ENCODE measurements at places on chromosomes 12 and 14. TPM values are rescaled to one million over a fixed set of nuclear protein-coding genes. Genes with fewer than 3 reads are reported as not detected.

POTEM gene
- not detected for total RNA-seq

DNA sequence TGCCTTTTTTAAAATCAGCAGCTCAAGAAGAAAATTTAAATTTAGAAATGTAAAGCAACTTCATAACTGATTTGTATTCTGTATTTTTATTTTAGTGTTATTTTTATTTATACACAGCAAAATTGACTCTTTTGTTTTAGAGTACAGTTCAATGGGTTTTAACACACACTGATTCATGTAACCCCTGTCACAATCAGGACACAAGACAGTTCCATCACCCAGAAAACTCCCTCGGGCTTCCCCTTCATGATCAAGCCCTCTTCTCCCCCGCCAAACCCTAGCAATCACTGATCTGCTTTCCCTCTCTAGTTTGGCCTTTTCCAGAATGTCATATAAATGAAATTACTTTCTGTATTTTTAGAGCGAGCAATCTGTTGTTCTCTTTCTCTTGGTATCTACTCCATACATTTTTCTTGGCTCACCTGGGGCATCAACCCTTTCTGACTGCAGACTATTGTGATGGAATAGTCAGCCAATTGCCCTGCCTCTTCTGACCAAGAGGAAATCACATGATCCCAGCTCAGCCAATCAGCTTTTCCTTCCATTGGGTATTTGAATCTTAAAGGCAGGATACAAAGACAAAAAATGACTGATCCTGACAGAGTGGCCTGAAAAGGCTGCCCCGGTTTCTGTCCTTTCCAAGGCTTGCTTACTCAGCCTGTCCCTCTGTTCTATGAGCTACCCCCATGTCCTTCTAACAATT, 5.3 kb downstream of the SLC5A8 start:
- H3K27ac ChIP-seq = no peak overlapping the region
- no peaks in the 10 kb centered on the region for H3K36me3 ChIP-seq
- no peak for DNase-seq
- no peak overlapping the region for H3K4me3 ChIP-seq
- no peaks in the 10 kb centered on the region for H3K4me1 ChIP-seq

DNA sequence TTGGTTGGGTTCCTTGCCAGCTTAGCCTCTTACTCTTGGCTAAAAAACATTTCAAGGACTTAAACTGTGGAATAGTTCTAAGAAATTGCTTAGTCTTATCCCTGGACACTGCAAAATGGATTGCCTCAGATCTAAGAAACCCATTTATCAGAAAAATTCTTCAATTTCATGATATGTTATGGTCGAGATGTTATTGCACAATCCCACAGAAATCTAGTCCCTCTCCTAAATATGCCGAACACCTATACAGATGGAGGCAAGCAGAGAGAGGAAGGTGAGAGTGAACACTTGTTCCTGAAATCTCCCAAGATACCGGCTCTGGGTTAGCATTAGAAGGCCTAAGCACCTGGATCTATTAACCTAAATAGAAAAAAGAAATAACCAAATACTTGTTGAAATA, 267.2 kb downstream of the PAWR start:
- H3K4me1 ChIP-seq = no peaks in the 10 kb centered on the region
- H3K27me3 ChIP-seq = no peaks in the 10 kb centered on the region
- H3K27ac ChIP-seq = no peak overlapping the region
- no peaks in the 10 kb centered on the region for H3K36me3 ChIP-seq
- H3K4me3 ChIP-seq = no peak overlapping the region

HSPA2 gene
- 1.5 TPM for total RNA-seq

DNA sequence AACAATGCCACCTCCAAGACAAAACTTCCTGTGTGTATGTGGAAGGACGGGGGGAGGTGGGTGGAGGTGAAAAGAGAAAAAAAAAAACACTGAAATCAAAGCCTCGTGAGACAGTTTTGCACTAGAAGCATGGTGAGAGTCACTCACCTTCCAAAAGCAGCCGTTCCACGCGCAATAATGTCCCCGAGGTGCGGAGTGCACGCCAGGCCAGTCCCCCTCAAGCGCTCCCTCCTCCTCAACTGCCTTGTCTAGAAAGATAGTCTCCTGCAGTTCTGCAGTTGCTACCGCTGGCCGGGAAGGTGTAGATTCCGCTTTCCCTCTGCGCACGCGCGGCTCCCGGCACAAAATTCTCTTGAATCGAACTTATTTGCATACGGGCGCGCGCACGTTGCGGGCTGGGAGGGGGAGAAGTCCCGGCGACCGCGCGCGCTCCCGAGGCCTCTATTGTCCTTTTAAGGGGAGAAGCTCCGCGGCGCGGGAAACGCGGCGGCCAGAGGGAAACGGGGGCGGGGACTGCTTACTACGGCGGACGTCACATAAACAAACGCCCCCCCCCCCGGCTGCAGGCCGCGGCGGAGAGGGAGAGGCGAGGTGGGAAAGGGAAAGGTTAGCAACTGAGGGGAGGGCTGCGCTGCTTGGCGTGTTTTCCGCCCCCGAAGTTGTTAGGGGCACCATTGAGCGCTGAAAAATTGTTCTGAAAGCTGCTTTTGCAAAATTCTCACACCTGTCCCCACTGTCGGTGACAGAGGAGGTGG, at the start of gene SINHCAF:
TSS of gene SINHCAF (minus strand) at position 274 of the 755 bp plus-strand sequence. CDS start 27,946 bp downstream, outside the sequence.
- H3K27ac ChIP-seq = peak within 1 kb of the TSS; percentile 95
- H3K36me3 ChIP-seq = no peaks in the 10 kb centered on the region
- peak within 1 kb of the TSS; percentile 99 for H3K4me3 ChIP-seq
- no peaks in the 10 kb centered on the region for H3K27me3 ChIP-seq
- H3K4me1 ChIP-seq = peaks cover 27% of the 10 kb centered on the region

DNA sequence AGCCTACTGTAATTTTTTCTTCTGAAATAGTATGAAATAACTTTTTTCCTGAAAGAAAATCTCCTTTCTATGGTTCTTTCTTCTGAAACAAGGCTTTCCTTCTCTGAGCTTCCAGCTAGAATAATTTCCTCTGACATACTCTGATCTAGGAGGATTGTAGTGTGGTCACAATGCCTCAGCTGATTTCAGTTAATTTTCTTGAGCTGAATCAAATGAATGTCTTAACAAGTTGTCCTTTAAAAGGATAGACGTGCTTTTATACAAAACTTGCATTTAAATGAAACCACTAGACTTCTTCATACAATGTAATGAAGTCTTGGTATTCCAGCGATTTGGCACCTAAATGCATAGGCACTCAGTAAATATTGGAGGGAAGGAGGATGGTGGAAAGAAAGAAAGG, 94.4 kb downstream of the BICD1 start:
- no peaks in the 10 kb centered on the region for H3K36me3 ChIP-seq
- H3K27me3 ChIP-seq = no peaks in the 10 kb centered on the region
- DNase-seq = no peak
- H3K4me1 ChIP-seq = no peaks in the 10 kb centered on the region
- H3K4me3 ChIP-seq = no peak overlapping the region

DNA sequence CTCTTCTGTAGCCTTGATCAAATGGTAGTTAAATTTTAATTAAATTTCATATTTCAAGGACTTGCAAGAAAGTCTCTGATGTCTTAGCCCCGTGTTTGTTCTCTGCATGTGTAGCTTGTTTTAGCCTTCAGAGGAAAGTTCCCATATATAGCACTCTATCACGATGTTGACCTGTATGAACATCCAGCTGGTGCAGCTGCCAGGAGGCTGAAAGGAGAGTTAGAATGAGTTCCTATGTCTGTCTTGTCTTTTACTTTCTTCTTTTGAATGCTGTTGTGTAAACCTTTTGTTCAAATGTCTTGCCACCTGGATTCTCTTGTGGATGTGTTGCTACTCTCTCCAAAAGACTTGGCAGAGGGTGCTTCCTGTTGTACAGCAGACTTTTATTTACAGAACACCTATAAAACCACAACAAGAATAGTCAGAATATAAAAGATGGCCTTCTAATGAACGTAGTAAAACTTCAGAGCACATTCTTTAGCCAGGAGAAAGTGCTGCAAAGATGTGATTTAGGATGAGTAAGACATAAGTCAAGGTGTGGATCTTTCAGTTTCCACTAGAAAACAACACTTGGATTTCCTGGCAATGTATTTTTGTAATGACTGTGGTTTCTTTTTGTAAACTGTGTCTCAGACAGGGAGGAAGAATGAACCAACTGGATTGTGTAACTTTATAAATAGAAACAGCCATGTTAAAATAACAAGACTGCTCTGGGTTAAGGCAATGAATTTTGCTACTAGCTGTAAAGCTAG, 17.2 kb downstream of the NAV3 start:
- H3K4me1 ChIP-seq = no peaks in the 10 kb centered on the region
- no peak overlapping the region for H3K4me3 ChIP-seq
- no peak for DNase-seq

- no peak for DNase-seq
- no peaks in the 10 kb centered on the region for H3K4me1 ChIP-seq
- no peaks in the 10 kb centered on the region for H3K27me3 ChIP-seq
- H3K36me3 ChIP-seq = no peaks in the 10 kb centered on the region
- H3K4me3 ChIP-seq = no peak overlapping the region
Measured at GRCh38 chr12:66048835-66049537, 81.6 kb downstream of the LLPH start.

DNA sequence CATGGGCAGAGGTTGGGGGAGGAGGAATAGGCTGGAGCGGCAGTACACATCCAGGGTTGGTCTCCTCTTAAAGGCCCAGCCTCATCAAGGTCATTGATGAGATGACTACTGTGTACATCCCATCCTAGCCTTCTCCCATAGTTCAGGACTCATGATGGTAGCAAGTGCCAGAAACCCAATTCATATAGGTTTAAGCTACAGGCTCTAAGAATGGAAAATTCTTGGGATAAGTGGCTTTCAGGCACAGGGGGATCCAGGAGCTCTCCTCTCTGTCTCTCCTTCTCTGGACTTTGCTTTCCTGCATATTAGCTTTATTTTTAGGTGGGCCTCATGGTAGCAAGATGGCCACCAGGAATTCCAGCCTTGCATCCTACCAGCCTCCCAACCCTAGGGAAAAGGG, 6.3 kb downstream of the SDSL start:
- no peaks in the 10 kb centered on the region for H3K36me3 ChIP-seq
- H3K4me3 ChIP-seq = no peak overlapping the region
- H3K27me3 ChIP-seq = peaks cover 8% of the 10 kb centered on the region
- DNase-seq = no peak

LYZ gene
- 71.4 TPM for total RNA-seq

GMPR2 gene
- 22.2 TPM for total RNA-seq

- H3K27ac ChIP-seq = no peak overlapping the region
- DNase-seq = no peak
- no peaks in the 10 kb centered on the region for H3K4me1 ChIP-seq
- no peaks in the 10 kb centered on the region for H3K36me3 ChIP-seq
- no peaks in the 10 kb centered on the region for H3K27me3 ChIP-seq
Measured at GRCh38 chr12:74424778-74425177, 112.9 kb upstream of the ATXN7L3B start.

DNA sequence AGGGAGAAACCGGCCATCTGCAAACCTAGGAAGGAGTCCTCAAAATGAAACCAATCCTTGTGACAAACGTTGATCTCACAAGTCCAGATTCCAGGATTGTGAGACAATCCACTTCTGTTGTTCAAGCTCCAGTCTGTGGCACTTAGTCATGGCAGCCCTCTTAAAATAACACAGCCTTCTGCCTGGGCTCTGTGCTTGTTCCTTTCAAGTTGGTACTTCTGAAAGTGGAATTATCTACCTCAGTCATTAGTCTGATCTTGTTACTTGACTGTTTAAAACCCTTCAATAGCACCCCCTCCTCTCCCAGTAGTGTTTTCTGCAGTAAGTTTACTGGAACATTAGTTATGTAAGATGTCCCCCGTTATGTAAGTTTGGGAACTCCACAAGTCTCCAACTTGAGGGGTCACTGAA, 111.0 kb upstream of the HIF1A start:
- no peaks in the 10 kb centered on the region for H3K36me3 ChIP-seq
- H3K4me3 ChIP-seq = no peak overlapping the region
- H3K4me1 ChIP-seq = no peaks in the 10 kb centered on the region
- DNase-seq = no peak
- no peaks in the 10 kb centered on the region for H3K27me3 ChIP-seq

DNA sequence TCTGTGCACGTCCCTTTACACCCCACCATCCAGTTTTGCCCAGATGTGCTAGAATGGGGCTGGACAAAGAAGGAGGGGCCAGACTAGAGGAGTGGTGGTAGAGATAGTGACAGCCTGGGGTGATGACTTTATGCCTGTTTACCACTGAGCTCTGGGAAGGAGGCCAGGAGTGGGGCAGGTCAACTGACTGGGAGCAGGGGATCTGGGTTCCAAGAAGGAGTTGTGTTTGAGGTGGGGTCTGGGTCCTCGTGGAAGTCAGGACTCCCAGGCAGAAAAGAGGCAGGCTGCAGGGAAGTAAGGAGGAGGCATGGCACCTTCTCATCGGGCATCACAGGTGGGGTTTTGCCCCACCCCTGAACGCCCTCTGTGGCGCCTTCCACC, 315 bp downstream of the LTB4R2 start:
- peak overlapping the region; percentile 59 for H3K27ac ChIP-seq
- peaks cover 32% of the 10 kb centered on the region for H3K36me3 ChIP-seq
- DNase-seq = no peak
- peaks cover 73% of the 10 kb centered on the region for H3K4me1 ChIP-seq

INHBC gene
- 0.20 TPM for total RNA-seq

GRCh38 chr14:85325134-85326017, 204.6 kb upstream of the FLRT2 start:
- no peak for DNase-seq
- no peaks in the 10 kb centered on the region for H3K27me3 ChIP-seq
- no peaks in the 10 kb centered on the region for H3K36me3 ChIP-seq
- H3K4me1 ChIP-seq = no peaks in the 10 kb centered on the region

RHEBL1 gene
- 6.0 TPM for total RNA-seq

- H3K27ac ChIP-seq = no peak overlapping the region
- no peak overlapping the region for H3K4me3 ChIP-seq
Measured at GRCh38 chr14:68987653-68988036, 8.5 kb upstream of the ACTN1 start.

DNA sequence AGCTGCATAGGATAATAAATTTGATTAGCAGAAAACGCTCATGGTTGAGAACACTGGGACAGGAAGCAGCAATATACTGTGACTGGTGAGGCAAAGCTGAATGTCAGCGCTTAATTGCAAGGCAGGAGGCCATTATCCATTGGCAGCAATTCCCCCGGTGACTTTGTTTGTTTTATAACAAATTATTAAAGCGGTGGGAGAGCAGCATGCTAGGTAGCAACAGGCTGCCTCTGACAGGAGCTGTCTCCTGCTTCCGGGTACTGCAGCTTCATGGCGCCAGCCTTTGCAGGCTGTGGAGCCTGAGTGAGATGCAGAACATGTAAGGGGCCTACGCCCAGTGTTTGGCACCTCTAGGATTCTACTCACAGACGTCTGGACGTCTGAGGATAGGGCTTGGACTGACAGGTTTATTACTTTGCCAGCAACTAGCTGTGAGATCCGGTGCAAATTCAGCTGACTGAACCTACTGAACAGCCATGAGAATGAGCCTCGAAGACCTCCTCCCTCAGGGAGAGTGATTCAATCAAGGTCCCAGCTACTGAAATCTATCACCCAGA, 82.1 kb upstream of the SSTR1 start:
- H3K4me1 ChIP-seq = peaks cover 23% of the 10 kb centered on the region
- no peaks in the 10 kb centered on the region for H3K27me3 ChIP-seq
- H3K36me3 ChIP-seq = no peaks in the 10 kb centered on the region
- DNase-seq = no peak

- H3K4me3 ChIP-seq = no peak overlapping the region
- H3K4me1 ChIP-seq = peaks cover 20% of the 10 kb centered on the region
- H3K27me3 ChIP-seq = peaks cover 5% of the 10 kb centered on the region
Measured at GRCh38 chr12:52239767-52240166, 6.7 kb downstream of the KRT7 start.

- no peak overlapping the region for H3K4me3 ChIP-seq
- H3K36me3 ChIP-seq = no peaks in the 10 kb centered on the region
- no peak for DNase-seq
Measured at GRCh38 chr12:46499901-46500300, 127.3 kb upstream of the SLC38A2 start.

GRCh38 chr14:59215322-59215721, 26.9 kb downstream of the DAAM1 start:
- no peaks in the 10 kb centered on the region for H3K36me3 ChIP-seq
- H3K4me3 ChIP-seq = no peak overlapping the region
- no peaks in the 10 kb centered on the region for H3K4me1 ChIP-seq
- DNase-seq = no peak

LARP4 gene
- 17.6 TPM for total RNA-seq

All from CD4-positive, alpha-beta T cell (primary cell).